ENCODE measurements at places on chromosomes 11 and 22.

DNA sequence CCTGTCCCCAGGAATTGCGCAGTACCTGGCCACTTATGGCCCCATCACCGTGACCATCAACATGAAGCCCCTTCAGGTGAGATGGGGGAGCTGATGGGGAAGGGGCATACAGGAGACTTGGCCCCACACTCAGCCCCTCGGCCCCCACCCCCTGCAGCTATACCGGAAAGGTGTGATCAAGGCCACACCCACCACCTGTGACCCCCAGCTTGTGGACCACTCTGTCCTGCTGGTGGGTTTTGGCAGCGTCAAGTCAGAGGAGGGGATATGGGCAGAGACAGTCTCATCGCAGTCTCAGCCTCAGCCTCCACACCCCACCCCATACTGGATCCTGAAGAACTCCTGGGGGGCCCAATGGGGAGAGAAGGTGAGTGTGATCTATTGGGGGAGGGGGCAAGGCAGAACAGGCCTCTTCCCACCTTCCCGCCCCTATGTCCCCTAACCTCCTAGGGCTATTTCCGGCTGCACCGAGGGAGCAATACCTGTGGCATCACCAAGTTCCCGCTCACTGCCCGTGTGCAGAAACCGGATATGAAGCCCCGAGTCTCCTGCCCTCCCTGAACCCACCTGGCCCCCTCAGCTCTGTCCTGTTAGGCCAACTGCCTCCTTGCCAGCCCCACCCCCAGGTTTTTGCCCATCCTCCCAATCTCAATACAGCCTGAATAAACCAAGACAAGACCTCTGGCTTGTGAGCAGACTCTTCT is 3.6 kb downstream of the CTSW start:
- no peak for DNase-seq

DNA sequence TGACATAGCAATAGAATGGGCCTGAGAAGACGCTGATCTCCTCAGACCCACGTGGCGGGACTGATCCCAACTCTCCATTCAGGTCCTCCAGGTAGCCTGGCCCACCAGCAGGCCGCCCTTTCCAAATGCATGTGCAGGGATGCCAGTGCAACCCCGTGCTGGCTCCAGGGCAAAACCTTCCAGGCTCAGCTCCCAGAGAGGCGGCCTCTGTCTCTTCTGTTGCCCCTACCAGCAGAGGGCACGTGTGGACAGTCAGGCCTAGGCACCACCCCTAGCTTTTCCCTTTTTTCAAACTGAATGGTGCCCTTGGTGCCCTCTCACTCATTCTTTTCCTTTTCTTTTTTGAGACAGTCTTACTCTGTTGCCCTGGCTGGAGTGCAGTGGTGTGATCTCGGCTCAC is 121.7 kb downstream of the OSBP2 start:
- DNase-seq, result no peak

- no peak for DNase-seq
These were observed 31.0 kb downstream of the TSG101 start for GRCh38 chr11:18495703-18496102.

- DNase-seq, result no peak
These were observed 590.2 kb upstream of the LRRC4C start for GRCh38 chr11:42049650-42050049.

GRCh38 chr11:92311616-92312449 is 87.2 kb downstream of the FAT3 start:
- DNase-seq, result no peak

- no peak for DNase-seq
These were observed 6.8 kb upstream of the HEPACAM start for GRCh38 chr11:124942466-124943253.

GRCh38 chr11:106087815-106088435 is 10.5 kb downstream of the AASDHPPT start:
- peak; percentile 51 for DNase-seq

GRCh38 chr11:98137437-98137836 is 883.3 kb upstream of the CNTN5 start:
- DNase-seq, result no peak

DNA sequence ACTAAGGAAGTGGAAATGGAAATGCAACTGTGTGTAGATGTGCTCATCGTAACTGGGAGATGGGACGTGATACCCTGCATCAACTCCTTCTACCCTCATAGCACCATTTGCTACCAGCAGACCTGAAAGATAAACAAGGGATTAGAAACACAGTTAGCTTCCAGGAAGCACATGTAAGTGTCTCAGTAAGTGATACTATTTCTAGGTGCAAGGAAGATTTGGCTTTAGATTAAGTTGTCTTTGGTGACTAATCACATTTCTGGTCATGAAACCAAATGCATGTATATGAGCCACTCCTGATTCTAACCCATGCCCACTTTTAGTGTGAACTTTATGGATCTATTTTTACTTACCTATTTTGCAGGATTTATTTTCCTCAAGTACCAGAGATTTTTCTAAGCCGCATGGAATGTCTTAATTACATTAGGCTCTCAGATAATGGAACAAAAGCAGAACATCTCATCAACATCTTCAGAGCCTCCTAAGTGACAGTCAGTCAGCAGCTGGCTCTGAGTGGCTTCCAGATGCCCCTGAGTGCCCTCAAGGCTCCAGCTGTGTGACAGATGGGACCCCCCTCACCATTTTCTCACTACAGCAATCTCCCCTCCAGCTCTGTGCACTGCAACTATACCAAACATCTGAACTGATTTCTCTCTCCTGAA is 21.2 kb downstream of the SLC5A12 start:
- no peak for DNase-seq

DNA sequence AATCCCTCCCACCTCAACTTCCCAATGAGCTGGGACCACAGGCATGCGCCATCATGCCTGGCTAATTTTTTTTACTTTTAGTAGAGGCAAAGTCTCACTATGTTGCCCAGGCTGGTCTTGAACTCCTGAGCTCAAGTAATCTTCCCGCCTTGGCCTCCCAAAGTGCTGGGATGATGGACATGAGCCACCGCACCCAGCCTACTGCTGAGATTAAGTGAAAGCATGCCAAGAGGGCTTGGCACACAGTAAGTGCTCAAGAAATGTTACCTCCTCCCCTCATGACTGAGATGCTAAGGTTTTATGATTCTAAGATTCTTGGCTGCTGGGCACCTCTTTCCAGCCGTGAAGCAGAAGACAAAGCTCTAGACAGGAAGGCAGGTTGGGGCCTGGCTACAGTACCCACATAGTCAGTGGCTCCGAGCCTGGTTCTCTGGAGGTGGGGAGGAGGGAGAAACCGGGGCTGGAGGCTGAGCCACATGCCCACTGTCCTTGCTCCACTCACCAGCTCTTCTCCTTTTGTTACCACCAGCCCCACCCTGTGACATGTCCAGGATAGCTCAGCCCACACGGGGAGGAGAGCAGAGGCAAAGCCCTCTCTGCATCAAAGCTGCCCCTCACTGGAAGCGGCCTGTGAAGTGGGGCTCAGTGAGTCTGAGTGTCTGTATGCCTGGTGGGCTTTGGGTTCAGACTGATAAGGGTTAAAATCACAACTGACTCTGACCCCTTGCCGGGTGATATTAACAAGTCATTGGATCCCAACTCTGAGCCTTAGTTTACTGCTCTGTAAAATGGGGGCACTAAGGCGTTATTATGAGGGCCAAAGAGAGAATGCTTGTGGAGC is 12.9 kb downstream of the ARHGEF17 start:
- DNase-seq, result no peak

DNA sequence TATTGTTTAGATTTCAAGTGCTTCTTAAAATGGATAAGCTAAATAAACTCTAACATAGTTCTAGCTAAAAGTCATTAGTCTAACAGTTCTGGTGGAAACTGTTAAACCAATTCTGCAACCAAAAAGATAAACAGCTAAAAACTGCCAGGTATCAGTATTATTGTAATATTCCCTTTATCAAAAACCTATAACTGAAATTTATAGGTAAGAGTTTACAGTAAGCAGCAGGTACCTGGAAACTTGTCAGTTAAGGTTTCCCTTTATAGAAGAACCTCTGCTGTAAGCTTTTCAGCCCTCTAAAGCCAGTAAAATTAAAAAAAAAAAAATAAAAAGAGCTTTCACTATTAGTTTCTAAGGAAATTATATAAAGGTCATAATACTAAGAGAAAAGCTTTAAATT is 61.0 kb downstream of the LIF start:
- no peak for DNase-seq

DNA sequence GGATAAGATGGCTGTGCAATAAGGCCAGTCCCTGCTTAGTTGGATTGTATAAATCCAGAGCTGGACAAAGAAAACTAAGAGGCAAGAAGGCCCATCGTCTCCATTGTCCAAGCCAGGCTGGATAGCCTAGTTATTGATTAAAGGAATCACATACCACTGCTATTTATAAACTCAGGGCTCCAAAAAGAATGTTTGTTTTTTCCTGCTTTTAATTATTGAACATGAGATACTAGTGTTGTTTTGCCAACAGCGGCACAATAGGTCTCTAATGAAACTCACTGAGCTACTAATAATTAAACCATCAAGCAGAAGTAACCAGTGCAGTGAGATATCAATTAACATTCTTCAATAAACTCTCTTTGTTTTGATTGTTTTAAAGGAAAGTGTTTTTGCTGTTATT is 259.7 kb downstream of the INSC start:
- DNase-seq, result no peak

DNA sequence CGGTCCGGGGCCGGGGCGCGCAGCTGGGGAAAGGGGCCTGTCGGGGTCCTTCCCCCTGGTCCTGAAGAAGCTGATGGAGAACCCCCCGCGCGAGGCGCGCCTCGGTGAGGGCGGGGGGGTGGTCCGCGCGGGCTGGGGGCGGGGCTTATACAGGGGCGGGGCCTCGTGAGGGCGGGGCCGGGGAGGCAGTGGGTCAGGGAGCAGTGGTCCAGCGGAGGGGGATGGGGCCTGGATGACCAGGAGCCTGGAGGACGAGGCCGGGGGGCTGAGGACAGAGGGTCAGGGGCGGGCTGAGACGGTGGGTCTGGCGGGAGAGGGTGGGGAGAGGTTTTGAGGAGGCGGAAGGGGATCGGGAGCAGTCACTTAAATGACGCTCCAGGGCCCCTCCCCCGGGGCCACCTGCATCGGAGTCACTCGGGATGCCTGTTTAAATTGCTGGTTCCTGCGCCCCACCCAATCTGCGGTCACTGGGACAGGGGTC is 396 bp downstream of the TEF start:
- DNase-seq, result peak; percentile 53

- DNase-seq, result no peak
These were observed 83.2 kb upstream of the CLDN5 start for GRCh38 chr22:19607192-19608002.

GRCh38 chr22:21593406-21594232 is 26.1 kb downstream of the UBE2L3 start:
- DNase-seq, result peak; percentile 41

- DNase-seq, result no peak
These were observed 99.3 kb upstream of the SYT13 start for GRCh38 chr11:45385423-45385822.

GRCh38 chr22:36325154-36326031 is 62.4 kb downstream of the MYH9 start:
- no peak for DNase-seq

DNA sequence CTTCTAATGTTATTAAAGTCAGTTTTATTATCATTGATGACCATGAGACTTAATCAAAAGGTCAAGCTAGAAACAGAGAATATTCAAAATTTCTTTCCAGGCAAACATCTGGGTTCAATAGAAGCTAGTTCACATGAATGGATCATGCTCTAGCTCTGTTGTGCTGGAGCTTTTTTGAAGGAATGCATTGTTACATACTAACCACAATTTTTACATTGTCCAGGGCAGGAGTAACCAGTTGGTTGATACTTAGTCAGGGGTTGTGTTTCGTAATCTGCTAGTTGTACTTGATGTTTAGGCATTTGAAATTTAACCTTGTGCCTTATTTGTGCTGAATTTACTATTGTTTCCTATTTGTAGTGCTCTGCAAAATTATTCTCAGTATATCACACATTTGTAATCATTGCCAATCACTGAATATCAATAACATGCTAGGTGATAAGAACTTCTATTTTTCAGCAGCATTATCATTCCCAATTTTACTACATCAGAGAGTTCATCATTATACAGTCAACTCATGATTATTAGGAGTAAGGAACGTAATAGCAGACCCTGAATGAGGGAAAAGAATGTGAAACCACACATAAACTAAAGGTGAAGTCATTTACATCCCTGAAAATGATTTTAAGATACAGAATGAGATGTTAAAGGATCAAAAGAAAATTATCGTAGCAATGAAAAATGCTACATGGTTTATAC is 23.2 kb downstream of the NF2 start:
- DNase-seq, result no peak

- no peak for DNase-seq
These were observed 155.7 kb downstream of the BBOX1 start for GRCh38 chr11:27196203-27196897.

DNA sequence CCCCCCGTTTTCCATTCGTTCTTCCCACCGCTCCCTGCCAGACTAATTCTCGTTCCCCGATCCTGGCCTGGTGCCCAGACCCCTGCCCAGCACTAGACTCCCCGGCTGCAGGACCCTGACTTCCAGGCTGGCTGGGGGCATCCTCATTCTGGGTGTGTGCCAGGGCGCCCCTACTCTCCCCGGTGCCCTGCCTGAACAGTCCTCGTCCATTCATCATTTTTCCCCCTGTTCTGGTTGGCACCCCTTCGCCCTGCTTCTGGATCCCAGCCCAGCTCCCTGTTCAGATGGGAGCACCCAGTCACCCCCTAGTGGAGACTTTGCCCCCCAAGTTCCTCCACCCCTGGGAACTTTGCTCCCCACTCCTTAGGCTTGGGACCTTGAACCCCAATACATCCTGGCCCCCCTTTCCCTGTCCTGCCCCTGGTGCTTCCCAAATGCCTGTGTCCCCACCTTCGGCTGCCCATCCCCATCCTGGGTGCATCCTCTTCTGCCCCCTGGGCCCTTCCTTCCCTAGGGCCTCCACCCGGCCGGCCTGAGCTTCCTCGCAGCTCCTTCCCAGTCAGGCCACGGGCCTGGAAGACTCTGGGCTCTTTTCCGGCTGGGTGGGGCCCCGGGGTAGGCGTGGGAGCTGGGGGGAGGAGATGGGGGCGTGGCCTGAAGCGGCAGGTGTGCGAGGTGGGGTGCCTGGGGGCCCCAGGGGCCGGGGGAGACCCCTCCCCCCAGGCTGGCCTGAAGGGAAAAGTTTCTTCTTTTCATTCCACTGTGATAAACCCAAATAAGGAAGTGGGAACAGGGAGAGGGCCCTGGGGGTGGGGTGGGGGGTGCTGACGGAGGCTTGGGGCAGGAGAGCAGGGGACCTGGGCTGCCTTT is 908 bp downstream of the PLCB3 start:
- no peak for DNase-seq

DNA sequence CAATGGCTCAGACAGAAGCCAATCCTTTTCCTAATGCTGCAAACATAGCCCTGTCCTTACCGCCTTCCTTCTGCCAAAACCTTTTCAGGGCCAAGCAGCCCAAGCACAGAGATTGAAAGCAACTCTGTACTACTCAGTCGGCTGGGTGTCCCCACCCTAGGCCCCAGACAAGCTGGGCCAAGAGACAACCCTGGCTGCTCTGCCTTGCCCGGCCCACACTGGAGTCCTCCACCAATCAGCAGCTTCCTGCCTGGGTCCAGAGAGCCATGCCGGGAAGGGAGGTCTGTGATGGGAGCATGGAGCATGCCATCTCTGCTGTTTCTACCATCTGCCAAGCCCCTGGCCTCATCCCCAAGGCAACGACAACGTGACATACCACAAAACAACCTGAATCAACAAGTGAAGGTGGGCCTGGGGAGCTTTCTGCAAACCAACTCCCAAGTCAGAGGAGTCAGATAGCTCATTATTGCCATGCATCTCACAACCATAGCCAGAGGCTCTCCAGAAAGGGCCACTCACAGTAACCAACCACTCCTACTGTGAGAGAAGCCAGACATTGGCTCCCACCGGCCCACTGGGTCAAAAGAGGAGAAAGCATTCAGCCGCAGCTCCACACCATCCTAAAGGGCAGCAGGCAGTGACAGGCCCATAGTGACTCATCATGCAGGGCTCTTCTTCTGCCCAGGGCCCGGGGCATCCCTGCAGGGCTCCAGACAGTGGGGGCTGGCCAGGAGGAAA is 18.2 kb downstream of the PATZ1 start:
- no peak for DNase-seq

Data from A549 (cell line).